WTC11 (cell line): ENCODE measurements at places on chromosomes 3 and 15.

DNA sequence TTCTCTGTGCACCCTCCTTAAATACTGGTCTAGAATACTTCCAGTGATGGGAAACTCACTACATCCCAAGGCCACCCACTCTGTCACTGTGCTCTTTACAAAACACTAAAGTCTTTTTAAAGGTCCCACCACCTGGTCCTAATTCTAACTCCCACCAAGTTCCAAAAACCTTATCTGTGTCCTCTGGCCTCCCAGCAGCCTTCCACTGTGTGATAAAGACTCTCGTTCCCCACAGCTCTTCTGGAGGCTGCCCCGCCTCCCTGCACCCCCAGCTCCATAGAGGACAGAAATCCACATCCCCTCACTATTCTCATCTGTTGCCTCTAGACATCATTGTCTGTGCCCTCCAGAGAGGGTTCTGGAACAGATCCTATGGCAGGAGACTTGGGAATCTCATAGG lies 276.4 kb downstream of the FAM43A start:
- no peak for DNase-seq

DNA sequence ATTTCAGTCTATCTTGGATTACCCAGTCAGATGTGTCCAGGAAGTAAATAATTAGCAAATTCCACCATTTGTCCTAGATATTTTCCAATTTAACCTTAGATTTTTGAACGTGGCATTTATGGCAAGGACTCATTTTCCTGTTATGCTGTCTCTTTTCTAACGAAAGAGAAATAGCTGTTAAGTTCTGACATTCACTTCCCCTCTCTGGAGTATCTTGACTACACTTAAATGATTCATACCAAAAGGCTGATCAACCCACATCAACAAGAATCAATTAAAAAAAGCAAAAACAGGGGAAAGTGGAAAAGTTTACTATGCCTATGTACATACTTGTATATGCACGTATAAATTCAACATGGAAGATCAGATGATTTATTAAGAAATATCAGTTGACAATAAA lies 149.9 kb downstream of the FRMD5 start:
- DNase-seq: no peak

- no peak for DNase-seq
These were observed 53.0 kb downstream of the IGSF11 start for GRCh38 chr3:118981494-118982134.

- no peak for DNase-seq
These were observed 35.4 kb upstream of the TSC22D2 start for GRCh38 chr3:150372722-150373121.

- no peak for DNase-seq
These were observed 157.1 kb upstream of the DPH6 start for GRCh38 chr15:35702946-35703495.

DNA sequence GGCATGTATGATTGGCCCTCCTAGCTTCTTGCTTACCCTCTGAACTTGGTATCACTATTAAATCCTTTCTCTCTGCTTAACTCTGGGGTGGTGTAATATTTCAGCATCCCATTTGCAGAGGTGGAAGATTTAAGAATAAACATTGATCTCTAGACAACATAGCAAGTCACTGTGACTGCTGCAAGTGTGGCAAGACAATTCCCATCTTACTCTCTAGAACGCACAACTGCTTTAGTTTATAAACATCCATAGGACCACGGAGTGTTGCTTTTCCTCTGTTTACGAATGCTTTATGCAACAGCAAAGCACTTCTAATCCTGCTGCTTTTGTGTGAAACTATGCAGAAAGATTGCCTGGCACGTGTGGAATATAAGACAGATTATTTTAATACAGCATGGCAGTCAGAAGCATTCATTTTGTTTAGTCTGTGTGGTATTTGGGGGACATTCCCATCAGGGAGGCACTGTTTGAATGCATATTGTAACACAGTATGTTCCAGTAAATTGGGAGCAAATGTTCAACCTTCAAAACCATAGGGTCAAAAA lies 338.9 kb upstream of the TMCO5A start:
- no peak for DNase-seq

- DNase-seq: peak; percentile 23
These were observed 35.7 kb upstream of the BHLHE40 start for GRCh38 chr3:4943549-4943948.

DNA sequence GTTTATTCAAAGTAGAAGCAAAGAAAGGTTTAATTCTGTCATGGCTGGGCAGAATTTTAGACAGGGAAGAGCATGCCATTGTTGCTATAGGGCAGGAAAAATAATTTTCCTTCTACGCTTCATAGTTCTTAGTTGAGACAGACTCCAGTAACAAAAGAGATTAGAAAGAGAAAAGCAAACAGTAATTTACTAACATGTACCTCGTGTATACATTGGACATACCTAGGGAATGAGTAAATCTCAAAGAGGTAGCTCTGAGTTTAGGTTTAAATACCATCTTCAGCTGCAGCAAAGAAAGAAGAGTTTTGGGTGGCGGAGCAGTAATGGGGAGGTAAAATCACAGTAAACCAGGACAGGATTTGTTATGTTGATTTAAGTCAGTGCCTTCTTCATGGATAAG lies 416.1 kb downstream of the EPHA6 start:
- no peak for DNase-seq

GRCh38 chr15:52281085-52282035 lies 14.2 kb downstream of the MYO5C start:
- no peak for DNase-seq

- no peak for DNase-seq
These were observed 120.5 kb downstream of the LRIG1 start for GRCh38 chr3:66380200-66380932.

DNA sequence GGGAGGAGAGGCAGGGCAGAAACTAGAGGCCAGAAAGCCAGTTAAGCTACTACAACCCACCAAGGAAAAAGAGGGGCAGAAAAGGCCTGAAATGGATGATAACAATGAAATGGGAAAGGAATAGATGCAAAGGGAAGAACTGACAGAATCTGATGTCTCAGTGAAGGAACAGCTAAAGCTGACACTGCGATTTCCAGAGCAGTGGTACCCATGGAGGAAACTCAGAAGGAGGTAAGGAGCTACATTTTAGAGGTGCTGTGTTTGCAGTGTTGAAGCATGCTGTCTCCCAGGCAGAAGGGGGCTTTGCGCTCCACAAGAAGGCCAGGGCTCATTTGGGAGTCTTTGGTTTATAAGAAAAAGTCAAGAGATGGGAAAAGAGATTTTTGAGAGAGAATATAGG lies 38.0 kb downstream of the ZBTB38 start:
- DNase-seq: no peak

DNA sequence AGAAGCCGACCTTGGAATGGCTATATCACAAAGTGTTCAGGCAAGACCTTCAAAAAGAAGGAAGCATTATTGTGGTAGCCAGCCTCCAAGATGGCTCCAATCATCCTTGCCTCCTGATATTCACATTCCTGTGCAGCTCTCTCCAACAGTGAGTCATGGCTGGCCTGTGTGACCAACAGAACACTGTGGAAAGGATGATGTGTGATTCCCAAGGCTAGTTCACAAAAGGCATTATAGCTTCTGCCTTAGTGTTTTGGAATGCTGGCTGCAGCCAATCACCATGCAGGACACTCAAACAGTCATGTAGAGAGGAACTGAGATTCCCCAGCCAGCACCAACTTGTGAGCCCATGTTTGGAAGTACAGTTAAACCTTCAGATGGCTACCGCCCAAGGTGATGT lies 102.6 kb downstream of the EFL1 start:
- DNase-seq: no peak

DNA sequence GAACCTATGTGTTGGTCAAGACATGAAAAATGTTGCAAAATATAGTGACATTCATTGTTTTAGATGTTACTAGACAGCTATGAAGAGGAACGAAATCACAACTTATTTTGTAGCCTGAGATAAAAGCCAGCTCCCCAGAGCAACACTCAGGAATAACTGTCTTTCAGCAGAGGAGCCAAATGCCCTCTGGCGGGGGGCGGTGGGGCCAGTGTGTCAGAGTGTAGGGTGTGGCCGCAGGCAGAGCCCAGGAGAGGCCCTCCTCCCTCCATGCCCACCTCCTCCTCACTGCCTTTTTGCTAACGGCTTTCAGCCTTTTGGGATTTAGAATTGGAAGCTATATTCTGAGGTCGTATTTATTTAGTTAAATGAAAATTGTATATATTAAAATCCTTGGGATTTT lies 16.9 kb downstream of the APOD start:
- no peak for DNase-seq

- no peak for DNase-seq
These were observed 42.0 kb upstream of the CGNL1 start for GRCh38 chr15:57334257-57334656.

DNA sequence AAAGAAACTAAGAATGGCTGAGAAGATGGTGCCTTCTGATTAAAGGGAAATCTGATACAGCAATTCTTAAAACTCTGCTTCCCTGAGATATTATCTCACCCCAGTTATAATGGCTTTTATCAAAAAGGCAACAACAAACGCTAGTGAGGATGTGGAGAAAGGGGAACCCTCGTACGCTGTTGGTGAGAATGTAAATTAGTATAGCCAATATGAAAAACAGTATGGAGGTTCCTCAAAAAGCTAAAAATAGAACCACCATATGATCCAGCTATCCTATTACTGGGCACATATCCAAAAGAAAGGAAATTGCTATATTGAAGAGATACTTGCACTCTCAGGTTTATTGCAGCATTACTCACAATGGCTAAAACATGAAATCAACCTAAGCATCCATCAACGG lies 65.1 kb downstream of the GOLIM4 start:
- DNase-seq: no peak

- no peak for DNase-seq
These were observed 37.7 kb upstream of the LMOD3 start for GRCh38 chr3:69160107-69160506.

- DNase-seq: peak; percentile 80
These were observed 28.3 kb downstream of the RSL24D1 start for GRCh38 chr15:55168350-55168974.

- DNase-seq: no peak
These were observed 77.5 kb upstream of the FBN1 start for GRCh38 chr15:48722764-48723661.

DNA sequence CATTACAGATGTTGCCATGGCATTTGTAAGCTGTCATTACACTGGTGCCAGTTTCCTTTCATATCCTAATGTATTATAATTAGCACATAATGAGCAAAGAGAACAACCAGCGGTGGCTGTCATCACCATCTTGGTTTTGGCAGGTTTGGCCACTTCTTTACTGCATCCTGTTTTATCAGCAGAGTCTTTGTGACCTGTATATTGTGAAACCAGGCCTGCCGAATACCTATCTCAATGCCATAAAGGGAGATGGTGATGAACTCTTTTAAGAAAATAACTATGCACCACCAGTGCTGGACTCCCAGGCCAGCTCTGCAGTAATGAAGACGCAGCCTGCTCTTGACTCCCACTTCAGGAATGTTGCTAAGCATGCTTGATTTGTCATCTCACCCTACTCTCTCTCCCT lies 458.1 kb upstream of the NR2F2 start:
- no peak for DNase-seq

GRCh38 chr3:117537949-117538348 lies 828.4 kb downstream of the TUSC7 start:
- no peak for DNase-seq

DNA sequence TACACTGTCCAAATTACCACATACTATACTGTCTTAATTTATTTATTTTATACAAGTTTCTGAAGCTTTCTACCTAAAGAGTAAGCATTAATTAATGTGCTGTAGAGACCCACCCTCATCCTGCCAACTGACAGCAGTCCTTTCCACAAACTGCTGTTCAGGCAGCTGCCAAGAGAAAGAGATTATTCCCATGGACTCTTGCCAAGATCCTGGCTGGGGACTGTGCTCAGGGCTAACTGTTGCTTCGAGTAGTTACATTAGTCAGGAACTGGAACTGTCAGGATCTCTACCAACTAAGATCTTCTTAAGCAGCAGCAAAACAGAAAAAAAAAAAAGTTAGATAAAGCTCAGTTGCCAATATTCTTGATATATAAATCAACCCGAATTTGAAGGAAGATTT lies 398.8 kb downstream of the MECOM start:
- DNase-seq: no peak

DNA sequence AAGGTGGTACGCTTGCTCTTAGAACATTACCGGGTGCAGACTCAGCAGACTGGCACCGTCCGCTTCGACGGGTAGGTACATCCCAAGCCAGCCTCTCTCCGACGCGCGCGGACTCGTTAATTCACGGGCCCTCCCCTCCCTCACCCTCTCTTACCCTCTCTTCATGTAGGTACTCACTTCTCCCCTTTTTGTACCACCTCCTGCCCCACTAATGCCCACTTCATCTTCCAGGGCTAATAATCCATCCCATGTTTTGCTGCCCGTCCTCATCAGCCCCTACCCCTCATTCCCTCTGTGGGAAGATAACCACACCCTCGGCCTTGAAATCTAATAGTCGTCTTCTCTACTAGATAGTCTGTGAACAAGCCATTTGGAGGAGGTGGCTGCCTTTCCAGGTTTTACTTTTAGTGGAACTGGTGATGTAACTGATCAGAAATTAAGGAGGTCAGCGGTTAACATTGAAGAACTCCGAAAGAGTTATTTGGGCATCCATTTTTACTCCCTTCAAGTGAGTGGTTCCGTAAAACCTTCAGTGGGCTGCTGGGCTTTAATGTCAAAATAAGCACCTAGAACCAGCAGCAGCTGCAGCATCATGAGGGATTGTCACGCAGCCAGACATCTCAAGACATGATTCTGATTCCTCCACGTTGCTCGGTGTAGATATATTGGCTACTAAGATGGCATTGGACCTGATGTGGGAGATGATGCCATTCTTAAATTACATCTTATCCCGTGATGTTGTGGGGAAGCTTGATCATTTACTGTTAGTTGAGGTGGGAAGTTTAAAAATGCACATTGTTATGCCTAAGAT lies 1.3 kb downstream of the FEM1B start:
- DNase-seq: no peak

DNA sequence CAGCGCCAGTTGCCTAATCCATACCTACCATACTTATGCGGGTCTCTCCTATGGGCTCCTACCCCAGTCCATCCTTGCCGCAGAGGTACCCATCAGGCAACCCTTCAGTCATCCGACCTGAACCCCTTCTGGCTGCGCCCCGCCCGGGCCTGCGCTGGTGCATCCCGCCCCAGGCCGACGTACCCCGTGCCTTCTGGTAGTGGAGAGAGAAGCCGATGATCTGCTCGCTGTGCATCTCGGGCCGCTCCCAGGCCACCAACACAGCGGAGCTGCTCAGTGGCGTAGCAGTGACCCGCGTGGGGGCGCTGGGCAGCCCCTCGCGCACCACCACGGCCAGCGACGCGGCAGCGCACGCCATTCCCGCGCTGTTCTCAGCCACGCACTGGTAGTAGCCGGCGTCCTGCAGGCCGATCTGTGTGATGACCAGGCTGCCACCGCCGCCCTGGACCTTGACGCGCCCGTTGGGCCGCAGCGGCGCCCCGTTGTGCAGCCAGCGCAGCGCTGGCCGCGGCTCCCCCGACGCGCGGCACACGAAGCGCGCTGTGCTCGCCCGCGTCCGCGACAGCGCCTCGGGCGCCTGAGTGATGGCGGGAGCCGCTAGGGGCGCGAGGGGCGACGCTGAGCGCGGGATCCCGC lies 17.9 kb upstream of the IGDCC3 start:
- peak; percentile 43 for DNase-seq

DNA sequence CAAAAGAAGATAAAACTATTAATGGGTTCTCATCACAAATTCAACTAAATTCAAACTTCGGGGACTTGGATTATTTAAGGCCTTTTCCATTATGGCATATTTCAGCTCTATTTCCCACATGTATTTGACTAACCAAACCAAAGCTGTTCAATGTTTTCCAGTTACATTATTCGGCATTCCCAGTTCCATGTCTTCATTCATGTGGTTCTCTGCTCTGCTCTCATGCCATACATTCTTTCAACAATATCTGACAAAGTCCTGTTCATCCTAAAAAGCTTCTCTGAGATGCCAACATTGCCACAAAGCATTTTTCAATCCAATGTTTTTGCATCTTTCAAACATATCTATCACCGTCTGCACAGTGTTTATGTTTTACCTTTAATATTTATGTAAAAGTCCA lies 141.4 kb downstream of the GREM1 start:
- no peak for DNase-seq
